ENCODE measurements at places on chromosomes 6 and 20.

GRCh38 chr6:121608270-121608669 lies 172.8 kb downstream of the GJA1 start:
- no peak for DNase-seq

- DNase-seq: no peak
Observed at GRCh38 chr6:46175446-46175845, 4.7 kb upstream of the ENPP5 start.

GRCh38 chr6:108576709-108577108 lies 16.0 kb downstream of the FOXO3 start:
- DNase-seq: no peak

DNA sequence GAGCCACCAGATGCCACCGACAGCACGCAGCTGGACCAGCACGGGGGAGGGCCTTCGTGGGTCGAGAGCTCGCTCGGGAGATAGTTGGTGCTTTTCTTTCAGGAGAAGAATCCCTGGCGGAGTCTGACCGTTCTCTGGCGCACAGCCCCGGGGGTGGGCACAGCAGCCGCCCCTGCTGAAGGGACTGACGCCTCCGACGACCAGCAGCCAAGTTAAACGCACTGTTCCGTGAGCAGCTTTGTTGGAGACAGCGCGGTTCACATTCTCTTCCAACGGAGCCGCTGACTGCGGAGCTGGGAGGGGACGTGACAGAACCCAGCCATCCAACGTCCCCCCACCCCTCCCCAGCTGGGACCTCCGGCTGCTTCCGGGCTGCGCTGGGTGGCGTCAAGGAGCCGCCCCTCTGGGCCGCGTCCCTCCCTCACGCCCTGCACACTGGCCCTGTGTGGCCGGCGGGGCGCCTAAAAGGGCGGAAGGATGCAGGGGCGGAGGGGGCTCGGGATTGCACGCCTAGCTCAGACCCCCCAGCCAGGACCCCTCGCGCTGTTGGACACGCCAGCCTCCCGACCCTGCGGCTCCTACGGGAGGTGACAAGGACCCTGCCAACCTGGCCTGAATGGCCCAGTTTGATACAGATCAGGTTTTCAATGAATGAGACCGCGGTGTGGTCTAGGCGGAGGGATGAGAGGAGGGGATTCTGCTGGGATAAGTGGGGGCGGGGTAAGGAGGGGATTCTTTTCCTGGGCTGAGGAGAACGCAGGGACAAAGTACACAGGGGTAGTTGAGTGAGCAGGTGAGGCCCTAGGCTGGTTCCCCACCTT lies 36.4 kb upstream of the KHDC1 start:
- DNase-seq: no peak

DNA sequence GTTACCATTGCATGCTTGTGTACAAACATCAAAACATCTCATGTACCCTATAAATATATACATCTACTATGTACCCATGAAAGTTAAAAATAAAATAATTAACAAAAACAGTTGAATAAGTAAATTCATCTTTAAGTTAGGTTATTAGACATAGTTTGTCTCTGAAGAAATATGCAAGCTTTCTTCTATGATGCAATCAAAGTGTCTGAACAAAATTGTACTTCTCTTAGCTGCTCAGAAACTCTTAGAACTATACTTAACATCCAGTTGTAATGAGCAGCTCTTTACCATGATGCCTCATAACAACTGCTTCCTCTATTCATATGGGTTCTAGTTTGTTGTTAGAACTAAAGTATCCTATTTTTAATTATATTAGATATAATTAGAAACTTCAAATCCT lies 5.9 kb downstream of the VNN1 start:
- no peak for DNase-seq

GRCh38 chr20:45867819-45868176 lies 10.4 kb downstream of the ZSWIM3 start:
- no peak for DNase-seq

DNA sequence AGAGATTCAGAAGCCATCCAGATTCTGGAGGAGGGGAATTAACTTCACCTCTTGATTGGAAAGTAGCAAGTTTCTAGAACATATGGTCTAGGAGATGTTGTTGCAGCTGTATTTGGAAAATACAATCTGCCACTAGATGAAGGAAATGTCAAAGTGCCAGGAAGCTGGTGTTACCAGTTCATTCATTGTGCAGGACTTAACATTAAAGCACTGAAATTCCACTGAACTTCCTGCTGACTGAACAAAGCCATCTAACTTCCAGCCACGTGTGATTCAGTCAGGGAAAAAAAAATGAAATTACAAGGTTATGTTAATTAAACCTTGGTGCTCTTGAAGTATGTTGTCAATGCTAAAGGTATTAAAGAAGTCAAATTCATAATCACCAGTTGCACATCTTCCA lies 321.5 kb upstream of the SASH1 start:
- DNase-seq: no peak

DNA sequence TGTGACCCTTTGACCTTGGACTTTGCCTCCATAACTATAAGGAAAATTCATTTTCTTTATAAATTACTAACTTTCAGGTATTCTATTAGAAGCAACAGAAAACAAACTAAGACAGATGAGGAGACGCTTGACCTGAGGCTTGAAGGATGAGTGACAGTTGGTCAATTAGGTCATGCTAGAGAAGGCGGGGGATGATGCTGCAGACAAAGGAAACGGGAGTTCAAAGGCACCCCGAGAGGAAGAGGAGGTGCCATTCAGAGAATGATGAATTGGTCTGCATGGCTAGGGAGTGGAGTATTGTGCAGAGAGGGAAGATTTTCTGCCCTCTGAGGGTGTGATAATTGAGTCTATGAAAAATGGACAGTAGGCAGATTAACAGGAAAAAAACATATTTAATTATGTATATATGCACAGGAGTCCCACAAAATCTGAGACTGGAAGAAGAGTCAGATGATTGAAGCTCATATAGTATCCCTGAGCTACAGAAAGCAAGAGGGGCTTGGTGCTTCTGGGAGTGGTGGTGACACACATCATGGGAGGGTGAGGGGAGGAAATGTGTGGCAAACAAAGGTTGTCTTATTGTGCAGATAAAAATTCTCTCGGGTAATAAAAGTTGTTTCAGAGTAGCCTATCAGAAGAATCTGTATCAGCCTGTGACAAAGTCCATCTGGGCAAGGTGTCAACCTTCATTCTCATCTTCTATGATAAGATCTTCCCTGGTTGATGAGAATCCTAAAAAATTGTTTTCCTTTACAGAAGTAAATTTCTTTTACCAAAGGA lies 20.4 kb upstream of the FUCA2 start:
- DNase-seq: no peak

- no peak for DNase-seq
Observed at GRCh38 chr6:154993026-154993425, 2.1 kb upstream of the TIAM2 start.

DNA sequence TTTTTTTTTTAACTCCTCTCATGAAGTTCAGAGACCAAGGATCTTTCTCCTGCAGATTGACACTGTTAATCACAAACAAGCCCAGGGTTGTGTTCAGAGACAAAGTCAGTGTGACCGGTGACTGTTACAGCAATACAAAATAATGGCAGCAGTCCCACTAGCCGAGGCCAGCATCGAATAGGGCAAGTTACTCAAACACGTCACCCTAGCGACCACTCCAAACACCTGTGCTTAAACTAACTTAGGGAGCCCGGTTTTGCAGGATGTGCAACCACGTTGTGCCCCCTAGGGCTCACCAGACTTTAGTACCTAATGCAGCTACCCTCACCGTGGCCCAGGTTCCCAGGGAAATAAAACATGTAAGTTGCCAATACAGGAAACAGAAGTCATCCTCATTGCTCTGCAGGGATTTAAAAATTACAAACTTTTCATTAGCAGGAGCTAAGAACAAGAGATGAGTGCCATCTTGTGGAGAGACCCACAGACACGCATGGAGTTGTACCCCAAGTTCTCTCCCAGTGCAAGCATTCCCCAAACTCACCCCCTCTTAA lies 38.1 kb downstream of the FAM50B start:
- DNase-seq: no peak

GRCh38 chr20:25273541-25274358 lies 25.9 kb downstream of the PYGB start:
- DNase-seq: no peak

- no peak for DNase-seq
Observed at GRCh38 chr6:27049863-27050781, 197.4 kb upstream of the PRSS16 start.

DNA sequence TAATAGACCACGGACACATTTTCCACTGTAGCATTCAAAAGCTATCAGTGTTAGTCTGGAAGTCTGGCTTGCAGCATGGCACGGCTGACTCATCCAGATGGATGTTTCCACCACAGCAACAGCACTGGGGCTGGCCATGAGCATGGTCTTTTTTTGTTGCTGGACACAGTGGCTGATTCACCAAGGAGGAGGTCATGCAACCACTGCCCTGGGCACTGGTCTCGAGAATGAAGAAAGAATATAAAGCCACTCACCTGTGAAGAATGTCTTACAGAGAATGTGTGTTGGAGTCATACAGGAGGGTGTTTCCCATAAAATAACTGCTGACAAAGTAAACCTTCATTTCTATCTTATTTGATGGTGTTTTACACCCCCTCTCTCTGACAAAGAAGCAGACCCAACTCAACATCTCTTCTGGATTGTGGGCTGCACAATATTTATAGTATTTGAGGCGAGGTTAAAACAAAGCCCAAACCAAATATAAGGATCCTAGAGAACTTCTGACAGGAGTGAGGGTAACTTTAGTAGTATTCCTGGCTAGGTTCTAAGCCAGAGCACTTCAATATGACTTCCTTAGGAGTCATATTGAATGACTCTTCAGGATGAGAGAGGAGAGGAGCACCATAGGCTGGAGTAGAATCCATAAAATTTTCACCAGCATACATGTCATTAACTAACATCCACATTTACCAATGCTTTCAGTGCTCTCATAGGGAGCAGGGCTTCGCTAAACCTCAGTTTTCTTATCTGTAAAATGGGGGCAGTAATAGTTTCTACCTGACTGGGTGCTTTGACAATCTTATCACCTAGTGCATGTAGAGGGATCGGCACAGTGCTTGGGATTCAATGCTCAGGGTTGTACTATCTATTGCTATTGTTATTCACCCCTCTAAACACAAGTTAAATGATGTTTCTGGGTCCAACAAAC lies 121.4 kb downstream of the KIF13A start:
- peak; percentile 58 for DNase-seq

- DNase-seq: no peak
Observed at GRCh38 chr20:34824026-34824425, 1.4 kb downstream of the NCOA6 start.

DNA sequence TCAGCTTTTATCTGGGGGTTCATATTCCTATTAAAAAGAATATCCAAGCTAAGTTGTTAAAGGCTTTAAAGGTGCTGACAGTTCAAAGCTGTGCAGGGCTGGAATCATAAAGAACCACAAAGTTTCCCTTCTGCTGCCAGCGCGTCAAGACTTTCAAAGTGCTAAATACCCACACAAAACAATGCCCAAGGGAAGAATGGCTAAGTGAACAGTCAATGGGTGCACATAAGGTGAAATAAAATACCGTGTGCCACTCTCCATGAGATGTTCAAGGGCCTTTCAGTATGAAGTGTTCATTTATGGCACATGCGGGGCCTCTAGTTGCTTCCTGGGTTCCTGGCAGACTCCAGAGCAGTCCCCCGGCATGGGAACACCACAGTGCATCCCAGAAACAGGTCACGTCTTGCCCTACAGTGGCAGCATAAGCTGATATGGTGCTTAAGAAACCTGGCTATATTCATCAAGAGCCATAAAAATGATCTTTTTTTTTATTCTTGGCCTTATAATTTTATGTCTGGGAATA lies 14.1 kb downstream of the TXNDC5 start:
- DNase-seq: no peak

DNA sequence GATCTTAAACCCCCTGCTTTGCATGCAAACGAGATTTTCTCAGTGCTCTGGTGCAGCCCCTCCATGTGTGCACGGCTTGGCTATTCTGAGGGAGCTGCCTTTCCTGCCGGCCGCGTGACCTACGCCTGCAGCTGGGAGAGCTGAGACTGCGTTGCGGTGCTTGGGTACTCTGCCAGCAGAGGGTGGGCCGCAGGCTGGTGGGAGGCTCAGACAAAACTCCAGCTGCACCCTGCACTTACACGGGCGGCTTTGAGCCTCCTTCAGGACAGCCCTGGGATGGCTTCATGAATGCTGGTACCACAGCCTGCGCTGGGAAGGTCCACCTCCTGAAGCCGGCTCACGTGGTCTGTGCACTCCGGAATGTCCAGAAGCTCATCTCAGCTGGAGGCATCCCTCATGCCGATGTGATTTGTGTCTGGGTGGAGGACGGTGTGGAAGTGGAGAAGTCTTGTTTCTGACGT lies 223.7 kb downstream of the DLL1 start:
- no peak for DNase-seq

DNA sequence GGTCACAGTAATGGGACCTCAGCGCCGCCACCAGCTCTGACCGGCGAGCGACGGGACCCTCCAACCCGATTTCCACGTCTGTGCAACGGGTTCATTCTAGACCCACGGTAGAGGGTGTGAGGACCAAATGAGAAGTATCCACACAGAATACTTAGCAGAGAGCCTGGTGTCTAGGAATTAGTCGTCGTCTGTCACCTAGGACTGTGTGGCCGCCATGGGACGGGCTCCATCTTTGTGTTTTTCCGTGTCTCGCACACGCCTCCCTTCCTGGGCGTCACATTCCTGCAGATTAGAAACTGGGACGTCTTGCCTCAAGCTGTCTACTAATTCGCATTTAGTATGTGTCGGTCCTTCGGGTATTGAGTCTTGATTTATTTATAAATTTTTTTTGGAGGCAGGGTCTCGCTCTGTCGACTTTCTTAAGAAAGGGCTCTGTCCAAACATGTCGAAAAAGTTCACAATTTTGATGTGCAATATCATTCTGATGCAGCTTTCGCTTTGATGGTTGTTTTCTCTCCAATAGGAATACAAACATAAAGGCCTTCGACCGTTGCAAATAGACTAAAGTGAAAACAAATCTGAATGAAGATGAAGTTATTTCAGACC lies 563 bp downstream of the MGME1 start:
- peak; percentile 40 for DNase-seq

DNA sequence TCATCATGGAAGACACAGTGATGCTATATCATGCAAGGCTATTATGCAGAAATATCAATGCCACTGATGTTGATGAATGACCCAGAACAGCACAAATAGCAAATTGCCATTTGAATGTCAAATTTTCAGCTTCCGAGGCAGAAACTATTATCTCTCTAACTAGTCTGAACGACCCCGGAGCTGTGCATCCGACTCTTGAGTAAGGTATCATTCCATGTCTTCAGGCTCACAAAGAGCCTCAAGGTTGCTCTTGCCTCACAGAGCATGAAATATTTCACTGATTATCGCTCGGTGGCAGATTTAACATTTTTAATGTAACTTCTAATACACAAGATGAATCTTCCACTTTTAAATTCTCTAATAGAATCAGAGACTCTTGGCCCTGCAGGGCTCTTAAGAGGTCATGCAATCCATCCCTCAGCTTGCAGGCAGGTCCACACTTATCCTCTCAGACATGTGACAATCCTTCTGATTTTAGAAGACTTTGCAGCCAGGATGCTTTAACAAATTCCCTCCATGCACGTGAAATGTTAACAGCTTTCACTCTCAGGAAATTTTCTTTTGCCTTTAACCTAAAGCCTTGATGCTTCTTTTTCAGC lies 221.0 kb downstream of the FRK start:
- DNase-seq: no peak

DNA sequence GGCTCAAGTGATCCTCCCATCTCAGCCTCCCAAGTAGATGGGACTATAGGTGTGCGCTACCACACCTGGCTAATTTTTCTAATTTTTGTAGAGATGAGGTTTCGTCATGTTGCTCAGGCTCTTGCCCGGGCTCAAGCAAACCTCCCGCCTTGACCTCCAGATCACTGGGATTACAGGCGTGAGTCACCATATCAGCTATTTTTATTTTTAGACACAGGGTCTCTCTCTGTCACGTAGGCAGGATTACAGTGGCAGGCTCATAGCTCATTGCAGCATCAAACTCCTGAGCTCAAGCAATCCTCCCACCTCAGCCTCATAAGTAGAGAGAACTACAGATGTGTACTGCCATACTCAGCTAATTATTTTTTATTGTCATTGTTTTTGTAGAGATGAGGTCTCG lies 41.7 kb downstream of the SLC23A2 start:
- DNase-seq: no peak
